Activated CD4-positive, alpha-beta T cell treated with anti-CD3 and anti-CD28 coated beads for 48 hours (primary cell): ENCODE measurements at places on chromosomes 1 and 21.

GRCh38 chr1:190140644-190141043, 337.0 kb downstream of the BRINP3 start:
- no peak for DNase-seq

DNA sequence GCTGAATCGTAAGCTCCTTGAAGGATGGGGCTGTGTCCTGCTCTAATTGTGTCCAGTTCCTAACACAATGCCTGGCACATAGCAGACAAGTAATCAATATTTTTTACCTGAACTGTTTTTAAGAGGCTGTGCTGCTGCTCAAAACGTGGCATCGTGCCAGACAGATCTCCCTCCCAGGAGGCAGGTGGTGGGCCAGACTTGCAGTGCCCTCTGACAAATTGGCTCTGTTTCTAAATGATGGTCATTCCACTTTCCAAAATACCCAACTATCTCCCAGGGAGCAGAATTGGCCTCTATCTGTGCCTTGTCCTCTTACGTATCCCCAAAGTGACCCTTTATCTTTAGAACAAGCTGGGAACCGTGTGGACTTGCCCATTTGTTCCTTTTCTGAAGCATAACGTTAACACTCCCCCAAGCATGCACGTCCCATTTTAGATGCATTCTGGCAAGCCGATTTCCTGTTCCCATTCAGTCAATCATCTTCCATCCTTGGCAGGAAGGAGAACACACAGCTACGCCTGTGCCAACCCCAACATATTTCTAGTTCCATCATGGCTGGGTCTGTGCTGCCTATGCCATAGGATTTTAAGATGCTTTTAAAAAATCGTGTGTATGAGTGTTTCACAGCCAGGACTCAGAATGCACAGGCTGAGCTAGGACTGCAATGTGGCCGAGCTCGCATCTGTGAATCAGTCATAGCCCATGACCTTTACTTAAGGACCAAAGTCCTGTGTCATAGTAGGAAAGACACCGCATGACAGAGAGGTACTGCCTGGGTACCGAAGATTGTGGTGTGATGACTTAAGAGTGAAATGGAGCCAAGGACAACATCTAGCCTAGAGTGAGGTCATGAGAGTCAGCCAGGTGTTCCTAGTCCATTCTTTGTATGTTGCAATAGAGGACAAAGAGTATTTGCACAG, 408.6 kb downstream of the PRDM2 start:
- DNase-seq = no peak

- no peak for DNase-seq
These were observed 113.2 kb downstream of the PTGER3 start for GRCh38 chr1:70934194-70934961.

- no peak for DNase-seq
These were observed 33.4 kb upstream of the COX20 start for GRCh38 chr1:244802041-244802440.

- no peak for DNase-seq
These were observed 157.2 kb upstream of the NFIA start for GRCh38 chr1:60924964-60925798.

DNA sequence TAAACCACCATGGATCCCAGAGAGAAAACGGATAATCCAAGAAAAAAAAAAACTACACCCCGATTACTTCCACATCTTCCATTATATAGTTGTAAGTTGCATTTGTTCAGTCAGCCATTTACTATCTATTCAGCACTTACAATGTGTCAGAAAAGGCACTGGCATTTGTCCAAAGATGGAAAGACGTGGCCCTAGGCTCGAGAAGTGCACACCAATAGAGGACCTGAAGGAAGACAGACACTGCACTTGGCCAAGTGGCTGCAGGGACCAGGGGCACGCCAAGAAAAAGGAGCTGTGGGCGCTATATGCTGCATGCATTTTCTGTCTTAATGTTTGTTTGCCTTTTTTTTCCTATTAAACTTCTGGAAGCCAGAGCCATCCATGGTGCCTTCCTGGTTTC, 45.2 kb upstream of the LYST start:
- no peak for DNase-seq

GRCh38 chr1:48873944-48874343, 97.3 kb upstream of the BEND5 start:
- no peak for DNase-seq

GRCh38 chr1:52911541-52911940, 10.0 kb downstream of the ECHDC2 start:
- DNase-seq = no peak

GRCh38 chr1:230800891-230801840, 54.0 kb downstream of the CAPN9 start:
- no peak for DNase-seq

DNA sequence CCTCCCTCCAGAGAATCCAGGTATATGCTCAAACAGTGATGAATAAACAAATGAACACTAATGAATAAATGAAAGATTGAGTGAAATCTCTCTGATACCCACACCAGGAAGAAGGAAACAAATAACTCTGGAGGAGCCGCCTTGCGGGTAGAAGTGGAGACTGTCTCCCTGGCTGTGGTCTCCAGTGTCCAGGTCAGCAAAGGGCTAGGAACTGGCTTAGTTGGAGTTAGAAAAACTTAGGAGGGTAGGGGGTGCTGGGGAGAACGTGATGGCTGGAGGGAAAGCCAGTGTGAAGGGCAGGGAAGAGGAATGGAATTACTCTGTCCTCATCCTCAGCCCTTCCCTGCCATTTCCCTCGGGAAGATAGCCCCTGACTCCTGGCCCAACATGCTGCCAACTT, 537 bp downstream of the RHBDL2 start:
- no peak for DNase-seq
